ENCODE measurements at places on chromosomes 5 and 9. TPM values are rescaled to one million over a fixed set of nuclear protein-coding genes. Genes with fewer than 3 reads are reported as not detected.

The PAPPA gene
- 0.33 TPM for total RNA-seq

The GLDC gene
- total RNA-seq: 11.3 TPM

The ADGRD2 gene
- not detected for total RNA-seq

The FOXE1 gene
- total RNA-seq: 0.38 TPM

The HAVCR1 gene
- 1.2 TPM for total RNA-seq

The ADAMTS13 gene
- 16.0 TPM for total RNA-seq

The SLC12A7 gene
- total RNA-seq: 76.3 TPM

The TNFAIP8 gene
- total RNA-seq: 8.0 TPM

The GLRA1 gene
- total RNA-seq: not detected

The NR2F1-AS1 gene
- 10.6 TPM for total RNA-seq

The PRUNE2 gene
- 5.6 TPM for total RNA-seq

The CCDC180 gene
- 12.5 TPM for total RNA-seq

The IL7R gene
- total RNA-seq: not detected

The CBY3 gene
- total RNA-seq: not detected

The FCN2 gene
- total RNA-seq: not detected

The FOCAD gene
- total RNA-seq: 65.6 TPM

Measured in progenitor cell of endocrine pancreas (in vitro differentiated cells).